ENCODE measurements at places on chromosomes 6 and 20.

DNA sequence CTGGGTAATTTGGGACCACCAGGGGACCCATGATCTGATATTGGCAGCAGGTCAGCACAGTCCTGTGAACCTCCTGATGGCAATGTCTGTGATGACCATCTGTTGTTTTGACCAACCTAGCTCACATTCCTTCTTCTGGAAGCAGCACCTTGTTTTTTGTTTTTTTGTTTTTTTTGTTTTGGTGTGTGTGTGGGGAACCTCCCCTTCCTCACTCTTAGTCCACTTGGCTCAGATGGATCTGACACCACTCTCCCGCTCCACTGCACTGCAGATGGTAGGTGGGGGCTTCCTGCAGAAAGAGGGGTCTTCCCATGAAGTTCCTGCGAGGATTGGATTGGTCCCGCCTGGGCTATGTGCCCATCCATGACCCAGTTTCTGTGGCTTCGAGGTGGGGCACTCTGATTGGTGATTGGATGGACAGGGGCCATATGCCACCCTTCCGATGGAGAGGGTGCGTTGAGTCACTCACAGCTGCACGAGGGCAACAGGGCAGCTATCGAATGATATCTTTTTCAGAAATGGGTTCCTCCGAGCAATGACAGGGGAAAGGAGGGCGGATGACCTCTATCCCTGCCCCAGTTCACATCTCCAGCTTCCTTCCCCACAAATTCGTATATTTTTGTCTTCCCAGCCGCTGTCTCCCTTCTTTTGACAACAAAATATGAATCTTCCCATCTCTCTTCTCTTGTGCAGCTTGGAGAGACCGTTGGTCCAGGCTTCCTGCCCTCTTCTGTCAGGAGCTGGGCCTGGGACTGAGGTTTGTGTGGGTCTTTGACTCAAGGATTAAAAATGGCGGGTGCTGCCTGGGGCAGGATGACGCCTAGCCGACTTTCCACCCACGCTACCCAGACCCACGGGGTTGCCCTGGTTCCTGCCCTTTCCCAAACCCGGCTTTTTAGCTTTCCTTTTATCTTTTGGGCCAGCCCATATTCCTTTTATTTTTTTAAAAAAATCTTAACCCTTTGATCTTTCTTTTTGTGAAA is 132.1 kb upstream of the KCNG1 start:
- DNase-seq, result no peak

GRCh38 chr20:8287340-8287739 is 155.3 kb downstream of the PLCB1 start:
- DNase-seq, result no peak

- DNase-seq, result no peak
Observed at GRCh38 chr6:1024587-1024986, 287.3 kb upstream of the FOXQ1 start.

DNA sequence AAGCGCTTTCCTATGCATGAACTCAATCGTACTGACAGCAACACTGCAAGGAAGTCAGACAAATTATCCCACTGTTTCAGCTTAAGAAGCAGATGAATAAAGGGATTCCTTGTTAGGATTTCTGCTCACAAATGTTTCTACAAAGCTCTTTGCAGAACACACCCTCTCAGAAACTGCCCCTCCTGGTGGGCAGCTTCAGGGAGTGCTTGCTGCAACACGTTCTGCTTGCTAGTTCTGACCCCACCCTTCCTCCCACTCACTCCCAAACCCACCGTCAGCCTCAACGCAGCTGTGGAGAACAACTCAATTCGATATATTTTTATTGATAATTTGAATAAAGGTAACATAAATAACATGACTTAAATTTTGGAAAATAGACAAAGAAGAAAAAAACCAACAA is 250.8 kb upstream of the PRDM1 start:
- no peak for DNase-seq

GRCh38 chr6:158760618-158761250 is 58.4 kb downstream of the EZR start:
- DNase-seq, result no peak

- no peak for DNase-seq
Observed at GRCh38 chr20:17457079-17457478, 74.1 kb downstream of the BFSP1 start.

DNA sequence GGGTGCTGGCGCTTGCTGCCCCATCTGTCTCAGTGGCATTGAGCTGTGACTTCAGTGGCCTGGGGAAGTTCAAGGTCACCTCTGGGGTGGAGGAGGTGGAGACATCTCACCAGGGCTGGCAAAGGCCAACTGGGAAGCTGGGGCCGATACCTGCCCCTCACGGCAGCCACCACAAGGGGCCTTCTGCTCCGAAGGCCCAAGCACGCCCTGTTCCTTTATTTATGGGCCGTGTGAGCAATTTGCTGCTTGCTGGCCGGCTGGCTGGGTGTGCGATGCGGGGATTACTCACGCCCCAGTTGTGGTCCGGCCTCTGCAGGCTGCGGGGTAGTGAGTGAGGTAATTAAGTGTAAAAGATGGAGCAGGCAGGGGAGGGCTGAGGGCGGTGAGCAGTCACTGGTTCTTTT is 13.2 kb upstream of the SCRT2 start:
- DNase-seq, result no peak

- no peak for DNase-seq
Observed at GRCh38 chr20:45368221-45368980, 5.4 kb downstream of the SYS1 start.

DNA sequence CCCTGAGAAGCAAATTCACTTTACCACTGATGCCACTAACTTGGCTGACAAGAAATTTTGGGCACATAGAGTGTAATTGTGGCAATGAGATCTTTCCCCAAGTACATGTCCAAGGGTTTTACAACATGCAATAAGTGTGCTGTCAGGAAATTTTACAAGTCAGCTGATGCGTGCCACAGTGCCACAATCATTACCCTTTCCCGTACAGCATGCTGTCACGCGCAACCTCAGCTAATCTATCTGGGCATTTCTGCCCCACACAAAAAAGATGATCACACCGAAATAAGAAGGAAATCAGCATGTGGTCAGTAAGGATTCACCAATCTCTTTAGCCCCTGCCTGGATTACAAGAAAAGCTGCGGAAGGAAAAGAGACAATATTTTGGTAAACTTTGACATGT is 163.6 kb upstream of the PREP start:
- no peak for DNase-seq

- no peak for DNase-seq
Observed at GRCh38 chr6:109102762-109103161, 7.5 kb downstream of the CEP57L1 start.

GRCh38 chr6:106799031-106799894 is 169.9 kb downstream of the QRSL1 start:
- no peak for DNase-seq

DNA sequence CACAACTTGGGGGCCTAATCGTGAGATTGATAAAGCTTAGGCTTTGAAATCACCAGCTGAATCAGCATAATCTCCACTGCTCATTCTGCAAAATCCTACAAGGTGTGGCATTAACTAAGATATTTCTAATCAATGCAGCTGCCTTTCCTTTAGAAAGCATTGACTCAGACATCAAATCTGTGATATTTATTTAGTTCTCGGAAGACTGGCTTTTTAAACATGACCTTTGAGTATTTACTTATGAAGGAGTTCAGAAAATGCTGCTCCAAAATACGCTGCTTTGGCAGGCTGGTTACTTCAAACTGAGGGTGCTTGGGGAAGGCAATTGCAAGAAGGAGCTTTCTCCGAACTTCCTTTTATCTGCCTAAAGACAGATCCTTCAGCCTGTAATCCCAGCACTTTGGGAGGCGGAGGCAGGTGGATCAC is 23.7 kb upstream of the FUCA2 start:
- DNase-seq, result no peak

DNA sequence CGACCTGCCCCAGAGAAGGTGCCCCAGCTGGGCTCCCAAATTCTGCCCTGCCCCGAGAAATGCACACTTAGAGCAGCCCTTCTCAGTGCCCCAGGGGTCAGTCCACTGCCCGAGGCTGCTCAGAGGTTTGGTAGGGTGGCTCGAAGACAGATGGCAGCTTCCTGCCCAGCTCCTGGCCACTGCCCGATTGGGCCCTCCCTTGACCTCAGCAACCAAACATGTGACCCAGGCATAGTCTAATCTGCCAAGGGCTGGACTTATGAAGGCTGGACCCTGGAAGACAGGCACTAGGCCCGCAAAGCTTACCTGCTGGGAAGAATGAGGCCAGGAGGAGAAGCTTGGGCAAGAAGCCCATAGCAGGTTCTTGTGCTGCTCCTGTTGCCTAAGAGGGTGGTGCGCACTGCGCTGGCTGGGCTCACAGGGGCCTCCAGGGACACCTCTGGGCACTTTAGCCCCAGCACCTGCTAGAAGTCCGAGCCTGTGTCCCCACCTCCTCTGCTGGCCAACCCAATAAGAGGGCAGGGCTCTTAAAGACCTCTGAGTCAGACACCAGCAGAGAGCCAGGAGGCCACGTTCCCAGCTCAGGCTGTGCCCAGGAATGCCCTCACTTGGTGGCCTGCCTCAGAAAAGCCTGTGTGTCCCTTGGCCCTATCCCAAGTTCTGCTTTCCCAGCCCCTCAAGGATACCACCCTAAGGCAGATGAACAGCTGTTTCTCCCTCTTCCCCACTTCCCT is 5.5 kb downstream of the SIGLEC1 start:
- DNase-seq, result no peak

GRCh38 chr6:169991913-169992312 is 240.5 kb downstream of the ERMARD start:
- DNase-seq, result no peak

DNA sequence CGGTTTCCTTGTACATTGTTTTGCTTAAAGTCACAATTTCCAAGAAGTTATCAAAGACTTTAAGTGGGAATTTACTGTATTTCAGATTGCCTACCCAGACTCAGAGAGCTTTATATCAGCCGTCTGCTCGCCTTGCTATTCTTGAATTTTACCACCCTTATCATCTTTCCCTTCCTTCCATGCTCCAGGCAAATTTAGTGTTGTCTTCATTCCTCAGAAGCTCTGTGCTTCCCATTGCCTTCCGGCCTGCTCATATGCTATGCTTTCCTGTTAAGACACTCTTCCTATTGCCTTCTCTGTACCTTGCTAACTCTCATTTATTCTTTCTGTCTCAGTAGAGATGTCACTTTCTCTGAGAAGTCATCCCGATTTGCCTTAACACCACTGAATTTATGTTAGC is 52.1 kb downstream of the CD2AP start:
- DNase-seq, result no peak

GRCh38 chr6:162325826-162326225 is 401.7 kb downstream of the PRKN start:
- DNase-seq, result no peak

- no peak for DNase-seq
Observed at GRCh38 chr6:43842231-43842794, 72.3 kb downstream of the VEGFA start.

GRCh38 chr20:49889001-49889934 is 26.1 kb downstream of the SPATA2 start:
- no peak for DNase-seq

DNA sequence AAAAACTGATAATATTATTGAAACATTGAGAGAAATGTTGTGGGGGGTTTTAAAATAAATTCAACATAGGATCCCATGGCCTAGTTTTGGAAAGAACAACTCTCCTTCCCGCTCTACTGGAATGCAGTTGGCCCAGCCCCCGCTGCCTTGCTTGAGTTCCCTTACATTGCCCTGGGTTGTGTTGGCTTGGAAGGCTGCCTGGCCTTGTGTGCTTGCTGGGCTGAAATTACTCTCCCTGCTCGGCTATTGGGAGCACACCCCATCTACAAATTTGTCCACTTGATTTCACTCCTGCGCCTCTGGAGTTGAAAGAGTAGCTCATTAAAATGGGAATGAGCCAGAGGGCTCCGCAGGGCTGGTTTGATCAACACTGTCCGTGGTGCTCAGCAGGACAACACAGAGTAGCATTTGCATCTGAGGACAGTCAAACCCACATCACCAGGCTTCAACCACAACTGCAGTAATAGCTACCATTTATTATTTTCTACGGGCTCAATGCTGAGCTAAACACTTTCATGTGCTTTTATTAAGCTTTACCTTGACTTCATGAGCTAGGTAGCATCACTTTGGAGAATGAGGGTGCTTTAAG is 35.2 kb downstream of the DOK5 start:
- no peak for DNase-seq

GRCh38 chr20:59042151-59042795 is at the start of gene PRELID3B:
Gene PRELID3B (minus strand): TSS chr20:59042786. CDS start chr20:59042730, 56 bp downstream.
- no peak for DNase-seq

DNA sequence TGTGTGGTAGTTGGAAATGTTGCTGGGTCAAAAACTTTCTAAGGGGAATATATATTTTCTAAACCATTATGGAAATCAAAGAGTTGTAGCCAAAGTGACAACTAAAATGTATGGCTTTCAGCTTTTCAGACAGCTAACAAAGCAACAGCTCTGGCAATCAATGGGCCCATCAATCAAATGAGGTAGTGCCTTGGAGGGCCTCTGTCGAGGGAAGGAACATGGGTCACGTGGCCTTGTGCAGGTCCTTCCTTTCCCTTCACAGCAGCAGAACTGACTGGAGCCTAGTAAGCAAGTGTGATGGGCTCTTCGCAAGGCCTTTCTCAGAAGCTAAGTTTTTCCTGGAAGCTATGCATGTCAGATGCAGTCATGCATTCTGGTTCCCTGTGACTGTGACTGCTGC is 17.9 kb downstream of the FAXC start:
- DNase-seq, result no peak

- no peak for DNase-seq
Observed at GRCh38 chr6:42404484-42404883, 47.2 kb downstream of the TRERF1 start.

- DNase-seq, result no peak
Observed at GRCh38 chr6:22444330-22444729, 125.0 kb upstream of the HDGFL1 start.

DNA sequence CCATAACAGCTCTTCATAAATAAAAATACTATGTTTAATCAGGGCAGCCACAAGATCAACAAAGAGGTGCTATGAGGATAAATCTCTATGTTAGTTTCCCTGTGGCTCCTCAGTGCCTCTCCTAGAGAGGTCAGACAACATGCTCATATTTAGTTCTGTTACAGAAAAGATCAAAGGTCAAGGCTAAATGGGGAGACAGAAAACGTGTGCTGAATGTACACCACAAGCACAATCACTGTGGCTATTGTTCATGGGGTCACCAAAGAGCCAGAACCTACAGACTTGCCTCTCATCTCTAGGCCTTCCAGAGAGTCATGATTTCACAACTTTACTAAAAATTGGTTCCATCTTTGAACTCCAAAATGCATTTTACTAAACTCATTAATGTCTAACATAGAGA is 409.8 kb downstream of the HACE1 start:
- DNase-seq, result no peak

Data from T-helper 9 cell (primary cell).